ENCODE measurements at places on chromosomes 12 and 14.
A peak's percentile ranks its signal among the peaks of the same experiment; 100 is the strongest.

DNA sequence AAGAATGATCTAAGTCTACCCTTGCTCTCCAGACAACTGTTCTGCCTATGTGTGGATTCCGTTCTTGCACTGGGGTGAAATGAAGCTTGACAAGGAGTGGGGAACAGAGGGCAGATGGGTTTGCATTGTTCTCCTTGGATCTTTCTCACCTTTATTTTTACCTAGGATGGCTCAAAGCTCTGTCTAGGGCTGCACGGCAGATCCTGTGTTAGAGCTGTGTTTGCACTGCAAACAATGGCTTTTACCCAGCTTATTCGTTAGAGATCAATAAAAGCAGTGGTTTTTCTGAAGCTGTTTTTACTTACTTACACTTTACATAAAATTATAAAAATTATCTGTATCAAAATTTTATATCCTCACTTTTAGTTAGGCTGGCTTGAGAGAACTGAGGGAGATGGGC lies 105.1 kb downstream of the LRIG3 start:
- DNase-seq: no peak

DNA sequence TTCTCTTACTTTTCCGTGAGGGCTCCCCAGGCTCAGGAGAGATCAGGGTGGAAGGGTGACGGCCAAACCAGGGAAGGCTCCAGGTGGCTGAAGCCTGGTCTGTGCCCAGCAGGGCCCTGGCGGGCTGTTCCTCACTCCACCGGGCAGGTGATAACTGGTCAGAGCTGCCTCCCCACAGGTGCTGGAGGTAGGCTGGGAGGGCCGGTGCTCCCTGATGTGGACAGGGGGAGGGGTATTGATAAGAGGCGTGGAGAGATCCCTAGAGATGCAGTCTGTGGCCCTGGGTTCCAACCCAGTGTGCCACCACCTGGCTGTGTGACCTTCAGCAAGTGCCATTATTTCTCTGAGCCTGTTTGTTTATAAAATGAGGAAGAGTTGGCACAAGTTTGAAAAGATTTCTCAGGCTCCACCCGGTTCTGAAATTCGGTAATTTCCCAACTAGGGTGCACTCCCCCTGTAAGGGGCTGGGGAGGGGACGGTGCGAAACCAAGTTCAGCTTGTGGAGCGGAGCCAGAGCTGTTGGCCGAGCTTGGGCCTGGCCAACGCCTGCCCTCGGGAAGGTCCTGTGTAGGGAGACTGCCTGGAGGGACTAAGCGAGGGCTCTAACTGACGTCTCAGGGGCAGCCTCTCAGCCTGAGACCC lies 1.0 kb upstream of the NR4A1 start:
- DNase-seq: no peak

GRCh38 chr14:96681829-96682228 lies 115.4 kb upstream of the VRK1 start:
- DNase-seq: peak; percentile 1

DNA sequence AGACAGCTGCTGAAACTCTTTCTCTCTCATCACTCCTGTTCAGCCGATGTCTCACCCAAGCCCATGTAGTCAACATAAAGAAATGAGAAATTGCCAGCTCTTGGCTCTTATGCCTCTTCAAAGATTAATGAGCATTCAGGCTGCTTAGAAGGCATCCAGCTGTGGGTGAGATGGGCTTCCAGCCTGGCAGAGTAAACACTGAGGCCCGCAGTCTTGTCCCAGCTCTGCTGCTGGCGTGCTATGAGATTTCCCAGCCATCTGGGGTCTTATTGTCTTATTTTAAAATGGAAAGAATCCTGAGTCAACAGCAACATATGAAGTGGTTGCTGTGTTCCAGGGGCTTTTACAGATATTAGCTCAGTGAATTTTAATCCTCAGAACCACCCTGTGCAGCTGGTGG lies 12.6 kb downstream of the RXYLT1 start:
- DNase-seq: no peak

- DNase-seq: no peak
These were observed 527 bp downstream of the CAMKK2 start for GRCh38 chr12:121295746-121296617.

GRCh38 chr14:90603841-90604240 lies 207.0 kb downstream of the CALM1 start:
- no peak for DNase-seq

DNA sequence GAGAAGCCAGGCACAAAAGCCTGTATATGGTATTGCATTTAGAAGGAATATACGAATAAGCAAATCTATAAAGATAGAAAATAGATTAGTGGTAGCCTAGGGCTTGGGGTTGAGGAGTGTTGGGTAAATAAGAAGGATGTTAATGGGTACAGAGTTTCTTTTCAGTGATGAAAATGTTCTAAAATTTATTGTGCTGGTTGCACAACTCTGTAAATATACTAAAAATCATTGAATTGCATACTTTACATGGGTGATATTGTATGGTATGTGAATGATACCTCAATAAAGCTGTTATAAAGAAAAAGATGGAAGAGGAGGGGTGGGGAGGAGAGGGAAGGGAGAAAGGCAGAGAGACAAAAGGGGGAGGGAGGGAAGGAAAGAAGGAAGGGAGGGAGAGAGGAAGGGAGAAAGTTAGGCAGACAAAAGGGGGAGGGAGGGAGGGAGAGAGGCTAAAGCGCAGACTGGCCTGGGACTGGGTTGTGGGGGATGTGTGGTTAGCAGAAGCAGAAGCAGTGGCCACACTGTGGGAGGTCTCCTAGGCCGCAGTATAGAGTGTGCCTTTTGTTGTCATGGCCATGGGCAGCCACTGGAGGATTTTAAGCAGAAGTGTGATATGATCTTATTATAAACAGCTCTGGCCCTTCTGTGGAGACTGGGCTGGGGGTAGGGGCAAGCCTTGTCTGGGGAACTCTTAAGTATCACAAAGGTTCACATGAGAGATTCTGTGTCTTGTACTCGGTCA lies 73.6 kb upstream of the ELK3 start:
- peak; percentile 19 for DNase-seq

GRCh38 chr14:105709281-105710118 lies 183.1 kb downstream of the TMEM121 start:
- no peak for DNase-seq

DNA sequence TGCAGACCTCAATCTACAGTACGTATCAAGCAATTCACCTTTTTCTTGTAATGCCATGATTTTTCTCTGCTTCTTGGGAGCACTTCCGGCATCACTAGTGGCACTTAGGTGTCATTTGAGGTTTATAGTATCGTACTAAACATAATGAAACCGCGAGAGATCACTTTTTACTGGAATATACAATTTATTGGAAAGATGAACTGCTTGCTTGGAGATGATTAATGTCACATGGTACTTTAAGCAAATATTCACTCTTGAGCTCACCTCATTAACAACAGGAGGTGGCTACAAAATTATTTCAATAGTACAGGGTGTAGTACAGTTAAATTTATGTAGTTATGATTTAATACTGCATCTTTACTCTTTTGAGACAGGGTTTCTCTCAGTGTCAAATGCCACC lies 11.5 kb downstream of the FUT8 start:
- no peak for DNase-seq

- DNase-seq: peak; percentile 96
These were observed 297.9 kb upstream of the AMIGO2 start for GRCh38 chr12:47377414-47378221.

DNA sequence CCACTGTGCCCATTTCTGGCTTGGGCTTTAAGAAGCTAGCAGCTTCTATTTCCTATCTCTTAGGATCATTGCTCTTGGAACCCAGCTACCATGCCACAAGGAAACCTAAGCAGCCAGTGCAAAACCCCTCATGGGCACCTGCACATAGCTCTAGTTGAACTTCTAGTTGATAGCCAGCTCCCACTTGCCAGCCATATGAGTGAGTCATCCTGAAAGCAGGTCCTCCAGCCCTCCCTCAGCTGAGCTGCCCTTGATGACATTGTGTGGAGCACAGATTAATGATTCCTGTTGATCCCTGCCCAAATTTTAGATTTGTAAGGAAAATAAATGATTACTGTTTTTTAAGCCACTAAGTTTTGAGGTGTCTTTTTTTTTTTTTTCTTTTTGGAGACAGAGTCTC lies 234.2 kb upstream of the FBXO33 start:
- peak; percentile 11 for DNase-seq

DNA sequence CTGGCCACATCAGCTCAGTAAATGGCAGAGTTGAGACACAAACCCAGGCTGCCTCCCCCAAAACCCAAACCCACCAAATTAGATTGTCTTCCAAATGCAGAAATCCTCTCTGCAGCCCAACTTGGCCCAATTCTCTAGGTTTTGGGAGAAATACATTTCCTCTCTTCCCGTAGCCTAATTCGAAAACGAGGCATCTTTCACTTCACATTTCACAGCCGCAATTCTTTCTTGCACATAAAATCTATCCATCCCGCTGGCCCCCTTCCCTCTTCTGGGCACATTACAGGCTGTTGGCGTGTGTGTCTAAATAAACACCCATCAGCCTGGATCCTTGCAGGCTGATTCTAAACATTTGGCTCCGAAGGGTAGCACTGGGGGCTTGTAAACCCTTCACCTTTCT lies 83.8 kb upstream of the VRK1 start:
- no peak for DNase-seq

- peak; percentile 75 for DNase-seq
These were observed 142.3 kb upstream of the TMCC3 start for GRCh38 chr12:94792693-94793092.

- DNase-seq: no peak
These were observed 46.0 kb downstream of the SPIC start for GRCh38 chr12:101521136-101521535.

- DNase-seq: no peak
These were observed 58.8 kb upstream of the STRN3 start for GRCh38 chr14:31085027-31085426.

DNA sequence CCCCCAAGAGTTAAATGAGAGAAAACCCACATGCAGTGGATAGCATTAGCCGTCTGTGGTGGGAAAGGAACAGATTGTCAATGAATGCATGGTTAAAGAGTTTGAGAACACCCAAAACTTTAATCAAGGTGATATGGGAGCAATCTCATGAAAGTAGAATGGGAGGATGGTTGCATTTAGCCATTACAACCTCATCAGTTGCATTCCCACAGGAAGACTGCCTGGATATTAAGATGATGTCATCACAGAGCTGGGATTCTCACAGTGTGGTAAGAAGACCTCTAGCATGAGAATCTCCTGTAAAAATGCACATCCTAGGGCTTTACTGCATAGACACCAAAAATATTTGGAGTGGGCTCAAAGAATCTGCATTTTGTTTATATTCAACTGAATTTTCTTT lies 284.9 kb downstream of the RGS6 start:
- DNase-seq: no peak

DNA sequence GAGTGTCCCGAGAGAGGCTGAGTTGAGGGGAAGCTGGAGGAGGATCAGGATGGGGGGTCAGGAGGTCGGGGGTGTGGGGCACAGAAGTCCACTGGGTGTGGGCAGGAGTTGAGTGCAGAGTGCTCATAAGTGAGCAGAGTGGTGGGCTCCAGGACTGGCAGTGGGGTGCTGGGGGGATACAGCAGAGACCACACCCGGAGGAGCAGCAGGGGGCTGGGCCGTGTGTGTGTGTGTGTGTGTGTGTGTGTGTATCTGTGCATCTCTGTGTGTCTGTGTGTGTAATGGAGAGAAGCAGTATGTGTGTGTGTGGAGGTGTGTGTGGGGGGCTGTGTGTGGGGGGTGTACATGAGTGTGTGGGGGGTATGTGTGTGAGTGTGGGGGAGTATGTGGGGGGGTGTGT lies 4.9 kb upstream of the NUDT14 start:
- DNase-seq: no peak

GRCh38 chr12:108778053-108778452 lies 46.7 kb upstream of the CORO1C start:
- no peak for DNase-seq

- no peak for DNase-seq
These were observed 203.9 kb downstream of the MYRFL start for GRCh38 chr12:70028918-70029317.

DNA sequence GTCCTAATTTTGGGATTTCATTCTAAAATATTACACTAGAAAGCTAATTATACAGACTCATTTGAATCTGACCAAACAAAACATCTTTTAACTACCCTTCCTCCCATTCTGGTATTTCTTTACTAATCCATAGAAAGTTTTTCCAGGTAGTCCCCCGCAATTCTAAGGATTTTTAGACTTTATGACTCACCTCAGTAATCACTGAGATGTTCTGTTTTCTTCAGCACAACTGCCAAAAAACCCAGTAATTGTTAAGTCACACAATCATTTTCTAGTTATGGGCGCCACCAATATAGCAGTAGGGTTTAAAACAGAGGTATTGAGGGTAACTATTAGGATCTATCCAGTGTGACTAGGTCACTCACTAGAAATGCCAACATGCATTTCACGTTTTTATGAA lies 1.6 kb upstream of the ARID4A start:
- DNase-seq: no peak

DNA sequence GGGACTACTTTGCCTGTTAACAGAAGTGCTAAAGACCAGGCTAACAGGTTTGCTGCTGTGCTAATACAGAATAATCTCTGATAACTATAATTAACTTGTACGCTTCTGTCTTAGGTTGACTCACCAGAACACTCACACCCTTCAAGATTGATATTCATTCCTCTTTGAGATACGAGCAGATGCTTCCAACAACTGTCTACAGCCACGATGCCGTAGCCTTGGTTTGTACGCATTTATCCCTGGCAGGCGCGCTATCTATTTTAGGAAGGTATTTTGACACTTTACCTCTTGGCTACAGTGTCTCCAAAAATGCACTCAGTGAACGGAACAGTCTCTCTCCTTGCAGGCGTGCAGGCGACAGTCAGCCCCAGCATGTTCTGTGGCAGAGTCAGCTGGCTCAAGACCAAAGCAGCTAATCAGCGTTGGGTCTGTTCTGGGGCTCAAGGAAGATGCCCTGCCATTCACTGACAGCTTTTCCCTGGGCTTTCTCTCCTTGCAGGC lies 146.4 kb upstream of the PRICKLE1 start:
- DNase-seq: no peak

- DNase-seq: no peak
These were observed 12.1 kb downstream of the P2RX2 start for GRCh38 chr12:132630672-132631071.

DNA sequence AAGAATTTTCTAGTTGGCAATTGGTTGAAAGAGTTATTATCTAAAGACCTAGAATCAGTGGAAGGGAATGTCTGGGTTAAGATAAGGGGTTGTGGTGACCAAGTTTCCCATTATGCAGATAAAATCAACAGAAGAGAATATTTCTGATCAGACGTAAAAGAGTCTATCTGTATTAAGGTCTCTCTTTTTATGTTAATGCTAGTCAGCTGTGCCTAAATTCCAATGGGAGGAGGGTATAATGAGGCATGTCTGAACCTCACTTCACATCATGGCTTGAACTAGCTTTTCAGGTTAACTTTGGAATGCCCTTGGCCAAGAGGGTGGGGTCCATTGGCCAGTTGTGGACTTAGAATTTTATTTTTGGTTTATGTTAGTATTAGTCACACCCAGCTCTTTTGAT lies 34.3 kb upstream of the CHST11 start:
- DNase-seq: peak; percentile 18

- DNase-seq: peak; percentile 30
These were observed 1.1 kb downstream of the SERPINA1 start for GRCh38 chr14:94387051-94388026.

- DNase-seq: no peak
These were observed 144.9 kb upstream of the NOS1 start for GRCh38 chr12:117506333-117506732.
